ENCODE measurements at places on chromosomes 11 and 22. TPM values are rescaled to one million over a fixed set of nuclear protein-coding genes. Genes with fewer than 3 reads are reported as not detected.

DNA sequence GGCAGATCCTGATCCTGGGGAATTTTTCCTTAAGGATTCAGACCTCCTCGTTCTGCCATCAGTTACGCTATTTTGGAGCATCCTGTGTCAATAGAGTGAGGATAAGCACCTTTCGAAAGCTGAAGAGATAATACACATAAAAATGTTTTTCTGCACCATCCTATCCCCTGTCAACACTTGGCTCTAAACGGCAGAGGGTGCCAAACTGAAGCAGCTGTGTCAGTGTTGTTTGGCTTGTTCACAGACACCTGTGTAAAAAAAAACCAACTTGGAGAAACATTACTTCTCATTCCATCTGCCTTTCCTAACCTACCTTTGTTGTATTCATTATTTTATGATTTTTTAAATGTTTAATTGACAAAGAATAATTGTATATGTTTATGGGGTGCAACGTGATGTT, 417.0 kb upstream of the DDI1 start:
- no peak for DNase-seq

The DEPDC7 gene
- 7.7 TPM for total RNA-seq

The GGT1 gene
- total RNA-seq, result 19.8 TPM

DNA sequence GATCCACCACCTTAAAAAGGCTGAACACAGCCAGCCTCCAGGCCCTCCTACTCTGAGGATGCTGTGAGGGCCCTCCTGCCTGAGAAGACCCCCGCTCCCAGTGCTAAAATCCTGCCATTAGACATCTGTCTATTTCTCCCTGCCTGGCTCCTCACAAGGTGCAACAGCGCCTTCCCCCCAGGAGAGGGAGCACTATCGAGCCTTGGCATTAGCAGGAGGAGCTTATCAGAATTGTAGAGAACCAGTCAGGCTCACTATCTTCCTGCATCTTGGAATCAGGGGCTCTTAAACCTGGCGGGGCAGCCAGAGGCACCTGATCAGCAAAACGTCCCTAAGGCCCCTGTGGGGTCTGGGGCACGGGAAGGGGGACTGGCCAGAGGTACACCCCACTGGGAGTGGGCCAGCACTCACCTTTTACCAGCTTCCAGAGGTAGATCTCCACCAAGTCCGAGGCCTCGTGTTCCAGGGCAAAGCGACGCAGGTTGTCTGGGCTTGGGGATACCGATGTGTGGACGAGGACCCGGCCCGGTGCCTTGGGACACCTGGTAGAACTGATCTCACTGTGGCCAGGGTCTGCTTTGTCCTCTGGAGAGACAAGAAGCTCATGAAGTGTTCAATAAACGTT, 28.7 kb downstream of the CHRDL2 start:
- peak; percentile 93 for DNase-seq

GRCh38 chr11:110337570-110338193, 41.3 kb upstream of the RDX start:
- DNase-seq, result peak; percentile 76

GRCh38 chr11:763073-763463, 14.2 kb downstream of the GATD1 start:
- peak; percentile 85 for DNase-seq

The SHANK2 gene
- 33.2 TPM for total RNA-seq

- no peak for DNase-seq
Measured at GRCh38 chr22:48061726-48062125, 1299.3 kb downstream of the TBC1D22A start.

DNA sequence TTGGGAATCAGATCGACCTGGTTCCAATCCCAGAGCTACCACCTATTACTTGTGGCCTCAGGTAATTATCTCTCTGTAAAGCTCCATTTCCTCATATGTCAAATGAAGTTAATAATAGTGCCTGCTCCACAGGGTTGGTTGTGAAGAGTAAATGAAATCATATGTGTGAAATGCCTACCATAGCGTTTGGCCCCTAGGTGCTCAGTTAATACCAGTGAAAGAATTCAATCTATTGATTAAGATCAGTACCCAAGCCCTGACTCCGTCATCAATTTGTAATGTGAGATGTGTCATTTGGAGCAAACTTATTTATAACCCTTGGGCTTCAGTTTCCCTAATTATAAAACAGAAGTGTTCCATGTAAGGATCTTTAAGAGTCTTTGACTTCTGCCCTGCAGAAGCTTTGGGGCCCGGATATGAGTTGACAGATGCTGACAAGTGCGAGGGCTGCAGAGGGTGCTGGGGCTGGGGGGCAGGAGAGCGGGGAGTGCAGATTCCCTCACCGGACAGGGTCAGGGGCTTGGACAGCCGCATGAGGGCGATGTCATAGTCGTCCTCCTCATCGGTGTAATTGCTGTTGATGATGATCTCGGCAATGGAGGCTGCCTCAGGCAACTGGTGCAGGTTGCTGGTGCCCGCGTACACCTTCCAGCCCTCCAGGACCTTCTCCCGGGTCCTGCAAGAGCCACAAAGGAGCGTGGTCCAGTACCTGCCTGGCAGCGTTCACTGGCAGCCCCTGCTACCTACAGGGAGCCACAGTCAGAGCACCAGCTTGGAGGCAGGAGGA, 20.9 kb downstream of the TMPRSS13 start:
- peak; percentile 71 for DNase-seq

Measured in endodermal cell (in vitro differentiated cells).